ENCODE measurements at places on chromosomes 3 and 15.

- no peak for DNase-seq
Measured at GRCh38 chr3:147507638-147508286, 98.6 kb downstream of the ZIC1 start.

DNA sequence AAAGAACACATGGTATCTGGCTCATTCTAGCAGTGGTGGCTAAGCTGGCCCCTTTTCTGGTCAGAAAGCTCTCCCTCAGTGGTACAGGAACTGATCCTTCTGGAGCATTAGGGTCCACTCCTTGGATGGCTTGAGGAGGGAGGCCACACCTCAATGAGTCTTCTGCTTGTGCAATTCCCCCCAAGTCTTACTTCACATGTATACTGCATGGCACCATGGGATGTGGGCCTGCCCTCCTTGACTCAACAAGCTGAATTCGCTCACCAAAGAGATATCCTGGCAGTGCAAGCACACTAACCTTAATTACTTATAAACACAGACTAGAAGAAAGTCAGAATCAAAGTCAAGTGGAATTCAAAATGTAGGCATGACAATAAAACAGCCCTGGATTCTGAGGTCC is 133.8 kb upstream of the SLC2A2 start:
- no peak for DNase-seq

DNA sequence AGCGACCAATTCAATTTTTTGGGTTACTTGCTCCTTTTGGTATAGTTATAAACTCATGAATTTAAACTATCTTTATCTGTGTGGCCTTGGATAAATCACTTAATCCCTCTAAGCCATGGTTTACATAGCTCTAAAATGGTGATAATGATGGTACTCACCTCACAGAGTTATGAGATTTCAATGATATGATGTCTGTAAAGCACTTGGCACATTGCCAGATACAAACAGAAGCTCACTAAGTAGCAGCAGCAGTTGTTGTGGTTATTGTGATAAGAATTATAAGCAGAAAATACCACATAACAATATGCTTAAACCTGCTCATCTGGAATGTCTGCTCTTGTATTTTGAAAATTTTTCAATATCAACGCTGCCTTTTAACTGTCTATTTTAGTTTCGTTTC is 185.1 kb upstream of the SNTN start:
- DNase-seq: no peak

GRCh38 chr3:102233881-102234280 is 200.9 kb upstream of the ZPLD1 start:
- no peak for DNase-seq

DNA sequence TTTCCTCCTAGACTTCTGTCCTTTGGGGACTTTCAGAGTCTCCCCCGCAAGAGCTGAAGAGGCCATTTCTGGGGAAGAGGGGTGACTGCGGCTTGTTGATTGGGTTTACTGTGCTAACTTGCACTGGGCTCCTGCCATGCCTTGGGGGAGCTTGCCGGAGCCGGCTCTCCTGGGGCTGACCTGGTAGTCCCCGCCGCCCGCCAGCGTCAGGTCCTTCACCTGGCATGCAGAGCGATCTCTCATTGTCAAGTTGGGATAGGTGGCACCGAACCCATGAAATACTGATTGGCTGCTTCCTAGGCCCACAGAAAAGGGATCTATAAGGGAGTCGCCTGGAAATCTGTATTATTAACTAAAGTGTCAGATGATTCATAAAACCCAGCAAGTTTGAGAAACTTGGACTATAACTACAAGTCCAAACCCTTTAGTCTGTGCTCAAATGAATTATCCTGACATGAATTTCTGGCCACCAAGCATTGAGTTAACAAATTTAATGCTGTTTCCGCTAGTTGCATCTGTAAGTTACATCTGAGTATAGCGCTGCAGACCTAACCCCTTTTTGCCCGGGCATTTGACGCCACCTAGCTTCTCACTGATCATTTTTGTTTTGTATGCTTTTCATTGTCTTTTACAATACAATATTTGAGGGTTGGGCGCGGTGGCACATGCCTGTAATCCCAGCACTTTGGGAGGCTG is 607 bp upstream of the IMP3 start:
- DNase-seq: peak; percentile 70

GRCh38 chr3:37995652-37996641 is 5.4 kb downstream of the VILL start:
- DNase-seq: peak; percentile 12

GRCh38 chr3:103617961-103618360 is 1183.1 kb downstream of the ZPLD1 start:
- DNase-seq: no peak

DNA sequence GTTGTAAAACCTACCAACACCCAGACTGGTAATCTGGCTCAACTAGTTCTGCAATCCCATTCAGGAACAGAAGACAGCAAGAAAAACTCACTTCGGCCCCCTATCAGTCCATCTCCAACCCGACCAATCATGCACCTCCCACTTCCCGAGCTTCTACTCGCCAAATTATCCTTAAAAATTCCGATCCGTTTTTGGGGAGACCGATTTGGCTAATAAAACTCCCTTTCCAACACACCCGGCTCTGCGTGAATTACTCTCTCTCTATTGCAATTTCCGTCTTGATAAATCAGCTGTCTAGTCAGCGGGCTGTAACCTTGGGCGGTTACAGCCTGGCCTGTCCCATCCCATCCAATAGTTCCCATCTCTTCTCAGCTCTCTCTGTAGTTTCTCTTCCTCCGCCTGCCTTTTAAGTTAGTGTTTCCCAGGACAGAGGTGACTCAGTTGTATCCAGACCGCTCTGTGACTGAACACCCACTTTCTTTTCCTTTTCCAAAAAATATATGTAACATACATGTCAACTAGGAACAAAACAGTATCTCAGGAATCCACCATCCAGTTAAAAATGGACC is 780 bp upstream of the ACAD9 start:
- DNase-seq: peak; percentile 35

GRCh38 chr3:64460877-64461276 is 226.9 kb downstream of the ADAMTS9 start:
- no peak for DNase-seq

DNA sequence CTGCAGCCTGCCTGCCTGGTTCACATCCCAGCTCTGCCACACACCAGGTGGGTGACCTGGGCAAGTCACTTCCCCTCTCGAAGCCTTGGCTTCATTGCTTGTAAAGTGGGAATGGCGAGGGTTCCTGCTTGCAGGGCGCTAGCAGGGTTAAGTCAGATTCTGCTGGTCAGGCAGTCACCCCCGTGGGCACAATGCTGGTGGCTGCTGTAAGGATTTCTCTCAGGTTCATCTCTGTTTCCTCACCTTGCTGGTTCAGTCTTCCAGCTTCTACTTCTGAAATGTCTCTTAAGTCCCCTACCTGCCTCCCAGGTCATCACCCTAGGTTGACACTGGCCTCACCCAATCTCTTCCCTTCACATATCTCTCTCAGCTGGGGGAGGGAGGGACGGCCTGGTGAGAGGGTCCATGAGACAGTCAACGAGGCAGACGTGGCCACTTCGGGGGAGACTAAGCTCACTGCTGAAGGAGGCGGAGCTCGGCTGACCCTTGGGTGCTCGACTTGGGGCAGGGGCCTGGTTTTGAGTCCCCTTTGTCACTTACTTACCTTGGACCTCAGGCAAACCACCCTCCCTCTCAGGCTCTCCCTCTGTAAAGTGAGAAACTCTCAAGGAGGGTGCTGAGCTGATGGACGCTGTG is 11.5 kb downstream of the CTSH start:
- DNase-seq: no peak

GRCh38 chr3:10198761-10199649 is 34.3 kb downstream of the IRAK2 start:
- DNase-seq: peak; percentile 90

GRCh38 chr3:128274837-128275236 is 121.6 kb downstream of the EEFSEC start:
- no peak for DNase-seq

DNA sequence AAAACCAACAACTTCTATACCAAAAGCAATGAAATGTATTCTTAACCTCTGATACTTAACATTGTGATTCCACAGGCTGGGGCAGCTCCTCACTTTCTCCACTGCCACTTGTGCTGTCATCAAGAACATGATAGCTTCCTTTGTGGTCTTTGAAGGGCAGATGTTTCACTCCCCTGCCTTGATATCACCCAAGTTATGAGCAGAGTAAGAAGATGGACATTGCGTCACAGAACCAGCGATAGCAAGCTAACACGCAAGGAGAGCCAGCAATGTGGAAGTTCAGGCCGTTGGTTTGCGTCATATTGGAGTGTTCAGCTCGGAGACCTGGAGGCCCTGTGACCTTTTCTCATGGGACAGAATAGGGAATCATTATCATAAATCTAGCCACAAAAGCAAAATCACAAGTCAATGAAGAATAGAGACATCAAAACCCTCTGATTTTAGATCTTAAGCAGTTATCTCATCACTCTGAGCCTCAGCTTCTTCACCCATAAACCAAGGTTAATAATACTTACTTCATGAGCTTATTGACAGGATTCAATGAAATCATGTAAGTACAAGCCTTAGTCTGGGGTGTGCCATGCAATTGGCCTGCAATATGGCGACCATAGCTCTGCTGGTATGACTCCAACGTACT is 183.8 kb upstream of the THBS1 start:
- no peak for DNase-seq

- no peak for DNase-seq
Measured at GRCh38 chr15:60611592-60612346, 132.8 kb upstream of the ICE2 start.

- peak; percentile 66 for DNase-seq
Measured at GRCh38 chr3:49602877-49603411, 48.7 kb downstream of the BSN start.

- no peak for DNase-seq
Measured at GRCh38 chr3:79354179-79354688, 413.6 kb downstream of the ROBO1 start.

DNA sequence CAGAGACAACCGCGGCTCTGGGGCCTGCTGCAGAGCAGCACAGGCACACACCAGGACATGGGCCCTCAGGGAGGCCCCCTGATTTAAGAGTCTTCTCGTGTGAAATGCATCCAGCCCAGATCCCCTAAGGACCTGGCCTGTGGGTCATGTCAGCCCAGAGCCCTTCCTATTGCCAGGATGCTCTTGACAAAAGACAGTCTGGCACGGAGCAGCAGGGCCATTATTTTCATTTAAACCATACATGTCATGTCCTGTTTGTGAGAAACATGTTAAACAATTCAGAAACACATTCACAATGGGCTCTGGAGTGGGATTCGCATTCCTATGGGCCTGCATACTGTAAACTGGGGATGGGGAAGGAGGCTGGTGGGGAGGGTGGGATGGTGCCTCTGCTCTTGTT is 367.4 kb upstream of the WNT5A start:
- no peak for DNase-seq

DNA sequence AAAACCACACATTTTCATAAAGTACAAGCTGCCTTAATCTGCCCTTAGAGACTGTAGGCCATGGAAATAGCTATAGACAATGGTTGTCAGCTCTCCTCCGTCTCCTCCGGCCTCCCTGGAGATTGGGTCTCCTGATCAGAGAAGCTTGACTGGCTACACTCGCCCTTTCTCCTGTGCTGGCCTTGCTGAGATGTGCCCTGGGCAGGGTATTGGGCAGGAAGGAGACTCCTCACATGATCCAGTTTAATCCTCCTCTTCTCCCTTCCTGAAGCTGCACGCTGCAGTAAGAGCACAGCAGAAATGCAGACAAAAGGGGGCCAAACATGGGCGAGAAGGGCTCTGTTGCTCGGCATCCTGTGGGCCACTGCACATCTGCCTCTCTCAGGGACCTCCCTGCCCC is at the start of gene SLC24A5:
SLC24A5 (plus strand) TSS at position 246 of the 400 bp plus-strand sequence; CDS start at position 301, 55 bp downstream.
- DNase-seq: no peak

- DNase-seq: no peak
Measured at GRCh38 chr15:39880718-39881387, 39.2 kb downstream of the GPR176 start.
